Stimulated activated CD4-positive, alpha-beta T cell treated with anti-CD3 and anti-CD28 coated beads, Interleukin-12 subunit alpha, Interleukin-12 subunit beta, amount 100 ng/mL, for 48 hours (primary cell): ENCODE measurements at places on chromosomes 2 and 18.

DNA sequence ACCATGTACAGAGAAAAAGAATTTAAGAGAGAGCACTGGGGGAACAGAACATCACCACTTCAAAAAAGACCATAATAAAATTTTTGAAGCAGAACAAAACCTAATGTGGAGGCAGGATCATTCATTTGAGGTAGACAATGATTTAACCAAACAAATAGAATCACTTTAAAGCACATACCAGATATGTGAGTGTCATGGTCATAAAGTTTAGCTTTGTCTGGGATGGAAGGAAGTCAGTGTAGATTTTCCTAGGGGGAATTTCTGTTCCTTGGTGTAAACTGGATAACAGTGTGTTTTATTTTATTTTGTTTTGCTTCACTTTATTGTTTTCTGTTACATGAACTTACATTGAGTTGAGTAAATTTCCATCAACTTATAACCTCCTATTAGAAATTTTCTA, 120.8 kb downstream of the CRIM1 start:
- DNase-seq: no peak

GRCh38 chr2:119552902-119553301, 8.7 kb downstream of the CFAP221 start:
- no peak for DNase-seq

GRCh38 chr18:10687161-10687925, 161.5 kb downstream of the NAPG start:
- DNase-seq: no peak

GRCh38 chr2:121003391-121003790, 267.7 kb downstream of the GLI2 start:
- DNase-seq: no peak

- DNase-seq: no peak
These were observed 31.7 kb downstream of the CABLES1 start for GRCh38 chr18:23166891-23167541.
